ENCODE measurements at places on chromosomes 1 and 21.

- DNase-seq, result no peak
Observed at GRCh38 chr1:95119273-95119672, 2.1 kb downstream of the TLCD4 start.

GRCh38 chr1:156676114-156676819 is 940 bp downstream of the NES start:
- no peak for DNase-seq

- no peak for DNase-seq
Observed at GRCh38 chr1:214958486-214958885, 124.1 kb upstream of the KCNK2 start.

DNA sequence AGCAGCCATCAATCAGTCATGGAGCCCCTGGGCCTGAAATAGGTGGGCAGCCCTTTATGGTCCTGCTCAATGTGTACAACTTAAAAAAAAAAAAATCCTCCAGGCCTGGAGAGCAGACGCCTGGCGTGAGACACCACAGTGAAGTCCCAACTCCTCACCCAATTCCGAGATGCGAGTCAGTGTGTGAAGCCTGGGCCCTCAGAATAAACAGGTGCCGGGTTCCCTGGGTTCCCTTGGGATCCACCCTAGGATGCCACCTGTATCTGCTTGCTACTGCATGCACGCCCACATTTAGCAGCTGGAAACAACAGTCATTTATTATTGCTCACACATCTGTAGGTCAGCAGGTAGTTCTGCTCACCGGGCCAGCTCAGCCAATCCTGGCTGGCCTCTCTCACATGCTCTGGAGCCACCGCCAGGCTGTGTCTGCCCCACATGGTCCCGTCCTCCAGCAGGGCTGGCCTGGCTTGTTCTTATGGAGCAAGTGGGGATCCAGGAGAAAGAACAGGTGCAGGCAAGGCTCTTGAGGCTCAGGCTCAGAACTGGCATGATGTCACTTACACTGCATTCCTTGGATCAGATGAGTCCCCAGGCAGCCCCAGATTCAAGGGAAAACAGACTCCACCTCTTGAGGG is 172.7 kb downstream of the NPHP4 start:
- DNase-seq, result no peak

- DNase-seq, result no peak
Observed at GRCh38 chr1:26535201-26535600, 5.6 kb downstream of the RPS6KA1 start.

- DNase-seq, result no peak
Observed at GRCh38 chr1:20302108-20302471, 11.4 kb downstream of the VWA5B1 start.
